ENCODE measurements at places on chromosomes 16 and 17.

- DNase-seq, result no peak
These were observed 135.8 kb downstream of the FOXL1 start for GRCh38 chr16:86714166-86714565.

DNA sequence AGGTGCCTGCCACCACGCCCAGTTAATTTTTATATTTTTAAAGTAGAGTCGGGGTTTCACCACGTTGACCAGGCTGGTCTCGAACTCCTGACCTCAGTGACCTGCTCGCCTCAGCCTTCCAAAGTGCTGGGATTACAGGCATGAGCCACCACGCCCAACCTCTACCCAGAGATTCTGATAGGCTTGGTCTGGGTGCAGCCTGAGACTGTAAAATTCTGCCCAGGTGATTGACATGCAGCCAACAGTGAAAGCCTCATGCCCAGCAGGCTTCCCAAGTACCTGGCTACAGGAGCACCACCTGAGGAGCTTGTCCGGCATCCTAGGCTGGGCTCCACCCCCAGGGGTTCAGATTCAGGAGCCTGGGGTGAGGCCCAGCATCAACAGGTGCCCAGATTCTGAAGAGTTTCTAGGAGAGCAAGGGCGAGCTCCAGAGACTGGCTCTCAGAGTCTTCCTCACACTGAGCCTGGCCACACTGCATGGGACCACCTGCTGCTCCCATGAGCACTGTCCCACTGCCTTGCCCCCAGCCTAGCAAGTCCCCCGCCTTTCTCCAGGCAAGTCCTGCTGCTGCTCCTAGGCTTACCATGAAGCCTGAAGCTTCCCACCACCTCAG lies 16.6 kb downstream of the ZNF385C start:
- no peak for DNase-seq

- DNase-seq, result no peak
These were observed 34.7 kb downstream of the ADCY9 start for GRCh38 chr16:4081521-4082021.

GRCh38 chr17:17832032-17832363 lies 4.8 kb downstream of the SREBF1 start:
- no peak for DNase-seq

DNA sequence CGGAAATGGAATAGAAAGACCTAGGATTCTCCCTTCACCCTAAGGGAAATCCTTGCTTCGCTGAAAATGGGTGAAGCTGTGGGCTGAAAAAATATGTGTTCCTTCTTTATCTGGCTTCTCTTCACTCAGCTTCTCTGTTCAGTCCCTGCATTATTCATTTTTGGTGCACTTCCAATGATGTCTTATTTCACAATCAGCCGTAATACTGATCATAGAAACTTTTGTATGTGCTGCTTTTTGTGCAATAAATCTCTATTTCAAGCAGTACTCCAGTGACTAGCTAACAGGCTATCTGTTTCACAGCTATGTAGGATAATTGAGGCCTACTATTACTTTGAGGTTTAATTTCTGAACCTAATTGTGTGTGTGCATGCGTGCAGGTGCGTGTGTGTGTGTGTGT lies 144.6 kb downstream of the FOXL1 start:
- no peak for DNase-seq

GRCh38 chr16:69405326-69405725 lies 19.1 kb upstream of the CYB5B start:
- DNase-seq, result no peak

DNA sequence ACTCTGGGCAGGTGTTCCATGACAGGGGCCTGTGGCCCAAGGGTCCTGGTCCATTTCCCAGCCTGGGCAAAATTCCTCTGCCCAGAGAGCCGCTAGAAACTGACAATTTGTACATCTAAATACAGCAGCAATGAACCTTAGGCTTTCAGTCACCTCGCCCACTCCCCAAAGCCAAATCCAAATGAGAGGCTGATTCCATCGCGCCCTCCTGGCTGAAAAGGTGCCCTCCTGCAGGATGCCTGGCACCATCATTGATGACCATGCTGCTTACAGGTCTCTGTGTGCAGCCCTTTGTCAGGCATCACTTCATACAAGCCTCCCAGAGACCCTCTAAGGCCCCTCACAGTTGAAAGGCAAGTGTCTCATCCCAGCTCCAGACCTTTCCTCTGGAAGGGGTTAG lies 114.7 kb downstream of the C16orf78 start:
- DNase-seq, result no peak

DNA sequence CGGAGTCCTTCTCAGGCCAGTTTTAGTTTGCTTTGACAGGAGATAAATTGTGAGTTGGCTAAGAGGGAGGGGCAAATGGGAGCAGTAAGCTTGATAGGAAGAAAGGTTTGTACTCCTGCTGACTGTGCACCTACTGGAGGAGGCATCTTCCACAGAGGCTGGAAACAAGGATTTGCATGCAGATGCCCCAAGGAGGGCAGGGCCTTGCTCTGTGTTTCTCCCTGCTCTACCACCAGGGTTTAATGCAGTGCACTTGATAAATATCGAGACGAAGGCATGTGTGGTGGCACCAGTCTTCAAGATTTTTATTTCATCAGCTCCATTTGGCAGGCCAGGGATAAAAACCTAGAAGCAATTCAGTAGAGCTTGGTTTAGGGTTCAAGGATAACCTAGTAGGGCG lies 210.5 kb upstream of the C16orf82 start:
- no peak for DNase-seq

DNA sequence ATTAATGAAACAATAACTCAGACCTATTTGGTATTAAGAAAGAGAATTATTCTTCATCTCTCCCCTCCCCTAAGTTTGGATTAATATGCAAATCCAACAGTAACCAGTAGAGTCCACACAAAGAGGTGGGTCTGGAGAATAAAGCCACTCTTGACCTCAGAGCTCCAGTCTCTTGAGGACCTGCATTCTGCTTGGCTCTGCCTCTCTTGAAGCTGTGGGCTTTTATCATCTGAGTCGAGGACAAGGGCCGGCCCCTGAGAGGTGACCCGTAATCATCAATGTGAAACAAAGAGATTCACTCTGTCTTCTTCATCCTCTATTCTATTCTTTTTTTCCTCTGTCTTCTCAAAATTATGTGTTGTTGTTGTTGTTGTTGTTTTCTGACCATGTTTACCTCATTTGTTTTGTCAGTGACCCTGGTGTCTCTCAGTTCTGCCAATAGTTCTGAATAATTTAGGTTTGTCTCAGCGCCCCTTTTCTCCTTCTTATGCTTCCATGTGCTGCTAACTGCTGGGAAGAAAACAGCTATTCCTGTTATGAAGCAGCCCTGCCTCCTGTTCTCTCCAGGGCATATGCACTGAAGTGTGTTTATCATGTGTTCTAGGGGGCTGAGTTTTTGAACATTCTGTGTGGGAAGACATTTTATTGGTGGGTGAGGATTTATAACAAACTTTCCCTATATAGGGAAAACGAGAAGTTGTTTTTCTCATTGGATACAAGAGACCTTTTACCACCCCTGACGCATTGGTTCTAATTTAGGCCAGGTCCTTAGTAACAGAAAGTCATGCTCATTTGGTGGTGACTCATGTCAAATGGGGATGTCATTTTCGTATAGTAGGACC lies 135.8 kb downstream of the TRIM37 start:
- DNase-seq, result no peak

DNA sequence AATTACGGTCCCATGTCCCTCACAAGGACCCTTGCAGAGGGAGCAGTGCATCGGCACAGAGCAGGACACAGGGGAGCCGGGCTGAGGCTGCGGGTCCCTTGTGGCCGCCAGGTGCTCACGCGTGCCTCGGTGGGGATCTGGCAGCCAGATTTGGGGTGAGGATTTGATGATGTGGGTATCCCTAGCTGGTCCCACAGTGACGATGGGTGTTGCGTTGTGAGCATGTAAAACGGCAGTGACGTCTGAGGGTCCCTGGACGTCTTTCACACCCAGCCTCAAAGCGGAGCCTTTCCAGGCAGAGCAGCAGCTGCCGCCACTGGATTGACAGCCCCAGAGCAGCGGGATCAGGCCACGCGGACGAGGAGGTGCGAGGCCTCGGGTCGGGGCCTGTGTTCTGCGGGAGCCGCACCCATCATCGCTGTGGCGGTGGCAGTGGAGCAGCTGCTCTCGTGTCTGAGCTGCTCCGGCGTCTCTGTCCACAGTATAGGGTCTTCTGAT lies 54.6 kb downstream of the WDR45B start:
- DNase-seq, result no peak

GRCh38 chr17:75685499-75685898 lies 18.4 kb downstream of the SAP30BP start:
- no peak for DNase-seq

GRCh38 chr16:66008136-66008535 lies 358.4 kb upstream of the CDH5 start:
- DNase-seq, result no peak

GRCh38 chr17:69218986-69219385 lies 9.6 kb downstream of the ABCA10 start:
- DNase-seq, result no peak

- DNase-seq, result no peak
These were observed 18.3 kb upstream of the SUPT4H1 start for GRCh38 chr17:58370309-58370708.

DNA sequence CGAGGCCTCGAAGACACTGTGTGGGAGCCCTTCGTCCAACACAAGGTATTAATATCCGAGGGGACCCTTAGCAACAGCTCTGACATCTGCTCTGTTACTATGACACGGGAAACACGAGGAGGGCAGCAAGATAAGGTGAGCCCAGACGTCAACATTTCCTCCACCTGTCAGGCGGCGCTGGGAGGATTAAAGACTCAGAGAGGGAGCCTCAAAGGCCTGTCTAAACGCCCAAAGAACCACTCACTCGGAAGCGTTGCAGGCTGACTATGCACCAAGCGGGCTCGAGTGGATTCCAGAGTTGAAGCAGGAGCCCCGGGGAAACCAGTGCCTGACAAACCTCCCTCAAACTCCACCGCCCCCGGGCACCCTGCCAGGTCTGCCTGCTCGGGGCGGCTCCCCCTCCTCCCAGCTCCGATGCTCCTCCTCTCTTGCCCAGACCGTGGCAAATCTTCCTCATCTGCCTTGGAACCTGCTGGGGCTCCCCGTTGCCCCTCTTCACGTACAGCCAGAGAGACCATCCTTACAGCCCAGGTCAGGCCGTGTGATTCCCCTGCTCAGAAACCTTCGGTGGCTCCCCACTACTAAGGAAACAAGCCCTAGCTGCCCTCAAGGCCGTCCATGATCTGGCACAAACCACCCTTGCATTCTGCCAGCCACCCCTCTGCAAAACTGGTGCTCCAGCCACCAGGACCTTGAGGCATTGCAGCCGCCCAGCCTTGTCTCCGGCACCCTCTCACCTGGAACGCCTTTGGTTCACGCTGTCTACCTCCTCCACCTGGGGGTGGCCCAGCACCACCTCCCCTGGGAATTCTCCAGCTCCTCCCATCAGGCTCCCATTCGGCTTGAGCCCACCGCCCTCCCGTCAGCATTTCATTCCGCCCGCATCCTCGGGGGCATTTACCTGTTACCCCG lies 16.2 kb downstream of the RPH3AL start:
- no peak for DNase-seq

DNA sequence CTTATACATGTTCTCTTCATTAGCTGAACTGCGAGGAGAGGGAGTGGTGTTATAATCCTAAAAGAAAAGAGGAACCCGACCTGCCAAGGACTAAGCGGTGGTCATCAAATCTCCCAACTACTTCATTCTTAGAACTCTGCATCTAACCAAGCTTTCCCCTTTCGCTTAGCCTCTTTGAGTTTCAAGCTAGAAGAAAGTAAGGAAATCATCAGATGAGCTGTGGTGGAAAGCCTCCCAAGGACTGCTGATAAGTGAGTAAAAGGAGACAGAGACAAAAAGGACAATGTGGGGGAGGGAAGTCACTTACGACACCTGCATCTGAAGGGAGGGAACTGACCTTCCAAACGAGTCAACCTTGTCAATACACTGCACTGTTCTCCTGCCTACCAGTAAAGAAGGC lies 121.3 kb downstream of the TRIM37 start:
- no peak for DNase-seq

GRCh38 chr16:24611310-24611709 lies 71.9 kb downstream of the RBBP6 start:
- DNase-seq, result no peak
